ENCODE measurements at places on chromosomes 6 and 20. TPM values are rescaled to one million over a fixed set of nuclear protein-coding genes. Genes with fewer than 3 reads are reported as not detected.

GRCh38 chr6:3977875-3978711 is 100.8 kb downstream of the FAM217A start:
- H3K27me3 ChIP-seq: peaks cover 4% of the 10 kb centered on the region
- H3K36me3 ChIP-seq: peaks cover 5% of the 10 kb centered on the region

DNA sequence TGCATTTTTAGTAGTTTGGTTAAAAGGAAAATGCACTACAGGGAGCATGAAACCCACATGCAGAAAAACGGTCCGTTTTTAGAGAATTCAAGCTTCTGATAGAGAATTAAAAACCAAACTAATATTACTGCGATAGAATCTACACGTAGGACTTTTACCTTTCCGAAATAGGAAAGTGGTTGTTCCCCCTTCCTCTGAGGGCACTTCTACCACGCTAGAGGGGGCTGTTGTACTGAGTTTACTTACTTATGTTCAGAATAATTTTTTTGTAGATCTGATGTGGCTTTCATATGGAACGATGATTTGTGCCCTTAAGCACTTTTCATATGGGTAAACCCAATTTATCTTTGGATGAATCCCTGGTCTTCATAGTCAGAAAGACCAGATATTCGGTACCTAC is 264.3 kb upstream of the PLN start:
- H3K36me3 ChIP-seq: no peaks in the 10 kb centered on the region
- no peak overlapping the region for H3K4me3 ChIP-seq
- no peaks in the 10 kb centered on the region for H3K4me1 ChIP-seq
- no peak overlapping the region for H3K27ac ChIP-seq
- ATAC-seq: peak; percentile 50

GRCh38 chr6:35664945-35665344 is 23.8 kb downstream of the FKBP5 start:
- H3K36me3 ChIP-seq: no peaks in the 10 kb centered on the region
- peak; percentile 65 for ATAC-seq

DNA sequence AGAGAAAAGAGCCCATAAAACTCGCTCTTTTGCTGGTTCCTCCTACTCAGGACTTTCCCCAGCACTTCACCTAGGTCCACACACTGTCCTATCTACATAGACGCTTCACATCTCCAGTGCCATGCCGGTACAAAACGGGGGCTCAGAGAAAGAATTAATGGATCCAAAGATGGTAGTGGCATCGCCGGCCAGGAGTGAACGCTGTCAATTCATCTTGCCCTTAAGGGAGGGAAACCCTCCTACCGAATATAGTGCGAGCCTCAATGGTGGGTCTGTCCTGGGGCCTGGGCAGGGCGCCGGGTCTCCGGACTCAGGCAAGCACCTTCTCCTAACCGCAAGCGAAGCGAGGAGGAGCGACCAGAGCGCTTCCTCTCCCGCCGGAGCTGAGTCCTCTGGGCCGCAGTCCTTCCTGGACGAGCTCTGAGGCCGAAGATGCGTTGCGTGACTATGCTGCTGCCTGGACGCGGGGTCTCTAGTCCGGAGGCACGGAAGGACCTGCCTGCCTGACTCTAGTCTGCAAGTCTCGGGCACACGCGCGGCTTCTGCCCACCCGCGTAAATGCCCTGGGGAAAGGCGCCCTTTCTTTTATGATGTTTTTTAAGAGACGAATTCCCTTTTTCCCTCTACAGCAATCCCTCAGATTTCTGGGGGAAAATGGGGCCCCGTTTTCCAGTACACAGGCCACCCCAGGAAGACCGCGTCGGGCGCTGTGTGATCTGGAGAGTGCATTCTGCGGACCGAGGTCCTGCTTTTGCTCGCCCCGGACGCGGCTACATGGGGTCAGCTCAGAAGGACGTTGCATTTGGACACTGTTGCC is 100.1 kb upstream of the PRDM1 start:
- H3K4me1 ChIP-seq: peaks cover 13% of the 10 kb centered on the region
- no peak overlapping the region for H3K27ac ChIP-seq
- no peak for ATAC-seq
- peaks cover 2% of the 10 kb centered on the region for H3K36me3 ChIP-seq
- H3K27me3 ChIP-seq: peaks cover 22% of the 10 kb centered on the region
- H3K4me3 ChIP-seq: peak overlapping the region; percentile 62

GRCh38 chr6:117463762-117464665 is 18.5 kb upstream of the DCBLD1 start:
- H3K27me3 ChIP-seq: peaks cover 20% of the 10 kb centered on the region
- peak overlapping the region; percentile 57 for H3K4me3 ChIP-seq
- peaks cover 16% of the 10 kb centered on the region for H3K4me1 ChIP-seq
- no peaks in the 10 kb centered on the region for H3K36me3 ChIP-seq

Gene OR2J2
- not detected for total RNA-seq

Gene BPIFA2
- total RNA-seq: not detected
